RPMI8226 (cell line): ENCODE measurements at places on chromosomes 11 and 22.

DNA sequence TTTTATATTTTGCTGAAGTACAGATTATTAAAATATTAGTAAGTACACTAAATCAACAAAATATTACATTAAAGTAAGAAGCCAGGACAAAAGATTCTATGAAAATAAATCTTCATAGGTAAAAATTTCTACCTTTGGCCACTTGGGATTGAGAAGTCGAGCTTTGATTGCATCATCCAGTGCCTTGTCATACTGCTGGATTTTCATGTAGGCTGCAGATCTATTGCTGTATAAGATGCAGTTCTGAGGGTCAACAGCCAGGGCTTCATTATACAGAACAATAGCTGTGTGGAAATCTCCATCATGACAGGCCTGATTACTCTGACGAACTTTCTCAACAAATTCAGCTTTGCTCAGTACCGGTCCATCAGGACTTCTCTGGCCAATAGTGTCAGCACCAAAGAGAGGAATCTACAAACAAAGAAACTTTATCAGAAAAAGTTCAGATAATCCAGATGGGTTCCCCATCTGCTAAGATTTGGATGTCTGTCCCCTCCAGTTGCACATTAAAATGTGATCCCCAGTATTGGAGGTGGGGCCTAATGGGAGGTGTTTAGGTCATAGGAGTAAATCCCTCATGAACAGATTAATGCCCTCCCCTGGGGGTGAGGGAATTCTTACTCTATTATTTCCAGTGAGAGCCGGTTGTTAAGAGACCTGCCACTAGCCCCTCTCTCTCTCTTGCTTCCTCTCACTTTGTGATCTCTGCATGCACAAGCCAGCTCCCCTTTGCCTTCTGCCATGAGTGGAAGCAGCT is 50.0 kb downstream of the TTC28 start:
- DNase-seq: no peak

GRCh38 chr11:62770778-62771143 is 435 bp upstream of the TAF6L start:
- DNase-seq: peak; percentile 64

DNA sequence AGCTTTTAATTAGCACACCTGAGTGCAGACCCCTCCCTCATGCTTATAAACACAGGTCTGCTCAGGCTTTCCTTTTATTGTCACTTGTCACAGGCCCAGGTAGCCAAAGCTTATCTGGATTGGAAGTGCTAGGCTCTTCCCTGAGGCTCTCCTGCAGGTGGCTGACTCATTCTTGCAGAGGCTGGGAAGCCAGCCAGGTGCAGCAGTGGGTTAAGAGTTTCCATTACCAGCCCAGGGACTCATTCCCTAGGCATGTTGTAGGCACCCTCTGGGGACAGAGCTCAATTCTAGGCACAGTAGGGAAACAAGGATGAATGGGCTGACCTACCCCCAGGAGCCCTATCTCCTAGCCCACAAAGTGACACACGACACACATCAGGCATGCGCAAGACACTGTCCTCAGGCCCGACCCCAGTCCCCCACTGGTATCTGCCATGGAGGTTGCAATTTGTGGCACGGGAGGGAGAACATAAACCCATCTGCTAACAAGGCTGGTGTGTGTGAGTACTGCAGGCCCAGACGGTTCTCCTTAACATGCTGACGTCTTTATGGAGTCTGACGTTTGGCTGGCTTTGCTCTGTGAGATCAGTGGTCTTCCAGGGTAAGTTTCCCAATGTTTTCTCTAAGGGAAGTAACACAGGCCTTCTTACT is 94.2 kb downstream of the ABTB2 start:
- DNase-seq: no peak

- DNase-seq: peak; percentile 15
Measured at GRCh38 chr22:24822471-24822870, 16.5 kb downstream of the SGSM1 start.

GRCh38 chr11:11039208-11039965 is 181.5 kb upstream of the ZBED5 start:
- no peak for DNase-seq

GRCh38 chr11:69211540-69211919 is 55.8 kb downstream of the SMIM38 start:
- DNase-seq: no peak

DNA sequence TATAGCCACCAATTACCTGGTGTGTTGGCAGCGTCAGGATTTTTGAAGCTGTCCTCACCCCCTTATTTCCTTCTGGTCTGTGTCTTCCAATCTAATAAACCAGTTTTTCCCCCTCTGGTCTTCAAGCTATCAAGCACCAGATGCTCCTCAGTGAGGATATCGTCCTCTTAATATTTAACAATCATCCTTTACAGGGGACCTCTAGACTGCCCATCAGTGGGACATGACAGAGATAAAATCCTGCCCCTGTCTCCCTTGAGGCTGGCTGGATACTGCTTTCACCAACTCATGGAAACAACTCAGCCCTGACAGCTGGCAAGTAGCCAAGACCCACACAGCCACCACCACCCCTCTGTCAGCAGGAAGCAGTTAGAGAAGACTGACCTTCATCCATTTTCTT is 421.0 kb upstream of the API5 start:
- no peak for DNase-seq

DNA sequence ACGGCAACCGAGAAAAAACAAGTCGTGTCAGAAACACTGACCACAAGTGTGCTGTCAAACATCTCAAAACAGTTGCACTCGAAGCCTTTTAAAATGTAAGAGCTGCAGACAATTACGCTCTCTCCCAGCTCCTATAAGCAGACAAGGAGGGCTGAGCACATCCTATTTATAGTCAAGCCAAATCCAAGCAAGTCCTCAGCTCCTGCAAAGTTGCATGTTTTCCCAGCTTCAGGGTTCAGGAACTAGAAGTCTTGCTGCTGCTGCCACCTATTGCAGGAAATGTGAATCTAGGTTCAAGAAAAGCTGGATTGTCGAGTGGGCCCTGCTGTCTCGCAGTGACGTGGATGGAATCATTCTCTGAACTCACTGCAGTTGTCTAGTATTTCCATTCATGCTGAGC is 15.5 kb downstream of the EFCAB6 start:
- no peak for DNase-seq

DNA sequence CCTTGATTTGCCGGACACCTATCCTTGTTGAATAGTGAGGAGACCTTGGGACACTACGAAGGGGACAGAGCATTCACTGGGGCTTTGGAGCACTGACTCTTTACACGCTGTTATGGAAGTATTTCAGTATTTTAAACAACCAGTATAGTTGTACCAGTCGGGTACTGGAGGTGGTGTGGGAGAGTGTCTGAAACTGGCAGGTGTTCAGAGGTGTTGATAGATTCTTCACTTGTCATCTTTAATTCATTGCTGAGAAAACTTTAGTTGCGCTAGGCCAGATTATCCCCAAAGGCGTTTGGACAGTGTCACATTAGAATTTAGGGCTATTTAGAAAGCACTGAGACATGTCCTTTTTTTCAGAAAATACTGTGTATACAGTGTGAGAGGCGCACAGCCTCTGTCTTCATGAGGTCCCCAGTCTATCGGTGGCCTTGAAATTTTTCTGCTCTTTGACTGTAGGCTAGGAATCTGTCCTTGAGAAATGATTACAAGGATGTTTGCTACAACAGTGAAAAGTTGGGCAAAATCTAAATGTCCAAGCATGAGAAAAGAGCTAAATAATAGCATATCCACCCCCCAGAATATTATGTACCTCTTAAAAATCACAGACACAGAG is 69.7 kb downstream of the TEAD1 start:
- DNase-seq: peak; percentile 70

GRCh38 chr11:112024178-112024772 is 933 bp upstream of the DLAT start:
- DNase-seq: peak; percentile 58

- no peak for DNase-seq
Measured at GRCh38 chr11:95792200-95792599, 1.9 kb downstream of the CEP57 start.

- DNase-seq: peak; percentile 42
Measured at GRCh38 chr11:46210133-46210636, 67.3 kb upstream of the CREB3L1 start.

- DNase-seq: peak; percentile 75
Measured at GRCh38 chr22:39125622-39126021, 26.9 kb downstream of the CBX7 start.

DNA sequence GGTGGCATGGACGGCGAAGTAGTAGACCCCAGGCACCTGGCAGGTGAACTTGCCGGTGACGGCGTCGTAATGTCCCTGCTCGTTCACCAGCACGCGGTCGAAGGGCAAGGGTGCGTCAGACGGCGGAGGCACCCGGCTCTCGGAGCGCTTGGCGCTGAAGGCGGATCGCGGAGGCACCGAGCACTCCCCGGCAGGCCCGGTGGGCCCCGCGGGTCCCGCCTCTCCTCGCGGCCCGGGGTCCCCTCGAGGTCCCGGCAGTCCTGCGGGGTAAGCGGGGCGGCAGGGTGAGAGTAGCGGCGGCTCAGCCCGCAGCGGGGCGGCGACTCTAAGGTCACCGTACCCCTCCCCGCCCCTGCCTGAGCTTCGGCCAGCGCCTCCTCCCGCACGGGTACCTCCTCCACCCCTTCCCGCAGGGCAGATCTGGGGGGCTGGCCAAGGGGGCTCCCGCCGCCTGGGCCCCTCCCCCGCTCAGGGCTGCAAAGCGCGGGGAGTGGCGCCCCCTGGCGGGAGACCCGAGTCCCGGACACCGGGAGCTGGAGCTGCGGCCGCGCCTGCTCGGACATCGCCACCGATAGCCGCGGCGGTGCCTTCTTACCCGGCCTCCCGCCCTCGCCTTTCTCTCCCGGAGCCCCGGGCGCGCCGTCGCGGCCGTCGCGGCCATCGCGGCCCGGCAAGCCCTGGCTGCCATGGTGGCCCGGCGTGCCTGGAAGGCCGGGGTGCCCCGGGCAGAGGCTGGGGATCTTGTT is 921 bp downstream of the C1QTNF5 start:
- no peak for DNase-seq

GRCh38 chr11:9280655-9281301 is 15.6 kb upstream of the DENND5A start:
- DNase-seq: peak; percentile 76

GRCh38 chr22:24129980-24130379 is 51.3 kb upstream of the SUSD2 start:
- DNase-seq: no peak

- no peak for DNase-seq
Measured at GRCh38 chr22:42587588-42588175, 27.0 kb downstream of the POLDIP3 start.

DNA sequence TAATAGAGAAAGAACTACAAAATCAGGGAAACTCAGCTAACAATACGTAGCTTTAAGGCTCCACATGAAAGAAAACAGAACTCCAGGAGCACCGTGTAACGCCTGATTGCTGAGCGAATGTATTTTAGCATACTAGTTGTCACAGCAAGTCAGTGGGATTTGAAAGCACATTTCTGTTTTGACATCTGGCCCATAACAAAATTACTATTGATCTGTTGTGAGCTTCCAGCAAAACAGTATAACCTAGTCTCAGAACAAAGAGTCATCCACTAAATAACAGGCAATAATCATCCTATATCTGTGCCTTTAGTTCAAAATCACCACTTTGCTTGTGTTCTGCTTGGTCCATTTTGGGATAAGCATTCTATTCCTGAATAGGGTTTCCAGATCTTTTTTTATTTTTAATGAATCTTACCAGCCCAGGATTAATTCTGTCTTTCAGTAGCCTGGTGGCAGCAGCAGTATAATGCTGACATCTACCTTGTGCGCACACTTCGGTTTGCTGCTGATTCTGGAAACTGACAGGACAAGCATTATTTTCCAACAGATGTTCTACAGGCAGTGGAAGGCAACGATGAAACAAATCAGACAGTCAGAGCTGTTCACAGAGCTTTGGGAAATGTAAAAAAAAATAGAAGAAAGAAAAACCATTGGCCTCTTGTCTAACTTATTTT is 66.2 kb downstream of the CADM1 start:
- no peak for DNase-seq

DNA sequence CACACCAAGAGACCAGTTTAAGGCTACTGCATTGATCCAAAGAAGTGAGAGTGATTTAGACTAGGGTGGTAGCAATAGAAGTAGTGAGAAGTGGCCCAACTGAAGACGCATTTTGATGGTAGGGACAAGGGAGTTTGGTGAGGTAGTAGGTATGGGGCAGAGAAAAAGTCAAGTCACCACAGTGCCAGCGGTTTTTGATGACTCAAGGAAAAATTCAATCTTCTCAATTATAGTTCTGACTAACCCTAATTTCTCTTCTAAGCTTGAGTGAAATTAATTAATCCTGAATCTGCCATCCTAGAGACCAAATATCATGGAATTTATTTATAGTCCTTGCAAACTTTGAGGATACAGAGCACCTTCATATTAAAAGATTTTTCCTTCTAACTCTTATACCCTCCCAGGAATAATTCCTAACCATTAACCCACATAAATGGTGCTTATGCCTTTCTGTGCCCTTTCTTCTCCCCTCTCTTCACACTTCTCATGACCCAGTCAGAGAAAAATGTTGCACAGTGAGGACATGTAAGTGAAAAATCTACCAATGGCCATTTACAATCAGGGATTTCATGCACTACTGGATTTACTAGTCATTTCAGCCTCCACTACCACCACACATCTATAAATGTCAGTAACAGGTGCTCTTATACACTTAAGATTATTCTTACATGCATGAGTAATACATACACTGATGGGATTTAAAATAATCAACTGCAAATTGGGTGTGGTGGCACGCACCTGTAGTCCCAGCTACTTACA is 45.9 kb upstream of the ARHGAP32 start:
- no peak for DNase-seq

GRCh38 chr22:37802310-37803194 is 5.2 kb upstream of the GCAT start:
- peak; percentile 65 for DNase-seq

DNA sequence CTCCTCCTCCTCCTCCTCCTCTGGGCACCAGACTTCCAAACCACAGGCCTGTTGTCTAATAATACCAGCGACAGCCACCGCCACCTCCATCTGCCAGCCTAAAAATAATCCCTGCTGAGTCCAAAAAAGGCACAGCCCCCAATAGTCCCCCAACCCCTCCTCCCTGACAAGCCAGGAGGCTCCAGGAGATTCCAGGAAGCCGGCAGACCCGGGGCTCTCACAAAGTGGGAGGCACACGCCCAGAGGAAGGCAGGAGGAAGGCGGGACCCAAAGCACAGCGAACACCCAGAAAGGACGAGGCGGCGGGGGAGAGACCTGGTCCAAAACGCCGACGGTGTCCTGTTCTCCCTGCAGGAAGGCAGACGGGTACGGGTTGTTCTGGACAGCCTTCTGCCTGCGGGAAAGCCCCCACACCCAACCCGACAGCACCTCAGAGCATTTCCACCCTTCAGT is 5.9 kb downstream of the IGSF9B start:
- no peak for DNase-seq

- DNase-seq: no peak
Measured at GRCh38 chr11:26188554-26188953, 143.4 kb upstream of the ANO3 start.
